Femur (tissue), 1 donor: ENCODE measurements at places on chromosomes 2 and 18.

GRCh38 chr18:55841314-55841713 is 253.3 kb upstream of the TCF4 start:
- DNase-seq = no peak

DNA sequence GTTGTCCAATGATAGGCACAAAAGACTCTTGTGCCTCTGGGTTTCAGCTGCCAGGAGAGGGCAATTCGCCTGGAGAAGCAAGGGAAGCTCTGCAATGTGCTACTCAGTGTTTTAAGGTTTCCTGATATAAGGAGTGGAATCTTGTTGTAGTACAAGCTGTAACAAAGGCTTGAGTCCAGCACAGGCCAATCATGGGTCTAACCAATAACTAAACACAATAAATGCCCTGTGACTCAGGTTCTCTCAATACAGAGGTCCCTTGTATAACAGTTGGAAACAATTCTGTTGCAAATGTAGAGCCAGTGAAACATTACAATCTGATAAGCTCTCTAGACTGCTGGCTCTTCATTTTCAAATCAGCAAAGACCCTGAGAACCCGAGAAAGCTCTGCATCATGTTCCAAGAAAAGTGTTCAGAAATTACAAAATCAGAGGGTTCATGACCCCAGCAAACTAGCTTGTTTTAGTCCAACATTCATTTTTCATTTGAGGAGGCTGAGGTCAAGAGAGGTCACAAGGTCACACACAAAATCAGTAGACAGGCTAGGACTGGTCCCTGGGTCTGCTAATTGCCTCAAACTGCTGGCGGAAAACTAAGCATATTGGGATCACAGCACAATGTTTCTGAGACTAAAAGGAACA is 59.0 kb upstream of the DNMT3A start:
- DNase-seq = no peak

GRCh38 chr2:207505728-207506127 is 24.0 kb upstream of the CREB1 start:
- DNase-seq = no peak

DNA sequence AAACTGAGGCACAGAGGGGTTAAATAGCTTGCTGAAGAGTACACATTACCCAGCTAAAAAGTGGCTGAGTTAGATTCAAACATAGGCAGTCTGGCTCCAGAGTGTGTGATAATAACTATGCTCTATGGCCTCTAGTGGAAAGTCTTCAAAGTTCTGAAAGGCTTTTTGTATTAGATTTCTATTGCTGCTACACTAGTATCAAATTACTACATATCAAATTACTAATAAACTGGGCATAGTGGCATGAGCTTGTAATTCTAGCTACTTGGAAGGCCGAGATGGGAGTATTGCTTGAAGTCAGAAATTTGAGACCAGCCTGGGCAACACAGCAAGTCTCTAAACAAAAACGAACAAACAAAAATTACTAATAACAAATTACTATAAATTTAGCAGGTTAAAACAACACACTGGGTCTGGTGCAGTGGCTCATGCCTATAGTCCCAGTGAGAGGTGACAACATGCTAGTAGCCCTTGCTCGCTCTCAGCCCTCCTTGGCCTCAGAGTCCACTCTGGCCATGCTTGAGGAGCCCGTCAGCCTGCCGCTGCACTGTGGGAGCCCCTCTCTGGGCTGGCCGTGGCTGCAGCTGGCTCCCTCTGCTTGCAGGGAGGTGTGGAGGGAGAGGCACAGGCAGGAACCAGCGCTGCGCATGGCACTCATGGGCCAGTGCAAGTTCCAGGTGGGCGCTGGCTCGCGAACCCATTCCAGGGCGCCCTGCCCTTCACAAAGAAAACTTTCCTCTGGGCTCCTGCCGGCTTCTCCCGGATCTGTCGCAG is 38.2 kb upstream of the TWSG1 start:
- DNase-seq = no peak

DNA sequence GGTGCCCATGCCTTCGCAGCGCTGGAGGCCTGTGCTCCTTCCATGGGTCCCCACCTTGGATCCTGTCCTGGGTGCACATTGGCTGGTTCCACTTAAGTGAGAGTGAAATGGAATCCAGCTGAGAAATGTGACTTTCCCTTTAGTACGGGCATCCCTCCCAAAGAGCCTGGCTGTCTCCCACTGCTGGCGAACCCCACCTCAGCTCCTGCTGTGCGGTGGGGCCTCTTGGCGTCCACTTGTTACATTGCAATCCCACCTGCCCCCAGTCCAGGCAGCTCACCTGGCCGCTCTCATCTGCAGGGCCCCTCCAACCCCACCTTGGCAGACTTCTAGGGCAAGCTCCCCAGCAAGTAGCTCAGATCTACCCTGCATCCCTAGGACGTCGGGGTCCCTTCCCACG is 35.5 kb upstream of the GNAL start:
- no peak for DNase-seq

- no peak for DNase-seq
These were observed 48.8 kb downstream of the TWIST2 start for GRCh38 chr2:238896641-238897040.

- DNase-seq = peak; percentile 94
These were observed at the start of gene NBAS for GRCh38 chr2:15560988-15561573. TSS of gene NBAS (minus strand) at chr2:15561334. CDS start at chr2:15561304, 30 bp downstream.

GRCh38 chr2:126663184-126663963 is 7.4 kb downstream of the GYPC start:
- DNase-seq = no peak

DNA sequence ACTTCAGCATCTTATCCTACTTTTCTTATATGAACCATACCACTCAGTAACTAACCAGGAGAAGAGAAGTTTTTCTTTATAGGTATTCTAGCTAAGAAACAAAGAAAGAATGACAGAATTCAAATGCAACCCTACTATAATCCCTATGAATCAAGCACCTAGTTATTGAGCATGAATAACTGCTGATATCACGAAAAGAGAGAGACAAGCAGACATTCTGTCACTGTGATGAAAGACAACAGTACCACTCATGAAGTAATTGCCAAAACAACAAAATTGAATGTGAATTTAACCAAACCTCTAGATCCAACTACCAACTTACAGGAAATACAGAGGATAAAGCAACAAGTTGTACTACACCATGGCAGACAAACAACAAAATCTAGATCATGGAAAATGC is 15.3 kb downstream of the TTC21B start:
- no peak for DNase-seq

DNA sequence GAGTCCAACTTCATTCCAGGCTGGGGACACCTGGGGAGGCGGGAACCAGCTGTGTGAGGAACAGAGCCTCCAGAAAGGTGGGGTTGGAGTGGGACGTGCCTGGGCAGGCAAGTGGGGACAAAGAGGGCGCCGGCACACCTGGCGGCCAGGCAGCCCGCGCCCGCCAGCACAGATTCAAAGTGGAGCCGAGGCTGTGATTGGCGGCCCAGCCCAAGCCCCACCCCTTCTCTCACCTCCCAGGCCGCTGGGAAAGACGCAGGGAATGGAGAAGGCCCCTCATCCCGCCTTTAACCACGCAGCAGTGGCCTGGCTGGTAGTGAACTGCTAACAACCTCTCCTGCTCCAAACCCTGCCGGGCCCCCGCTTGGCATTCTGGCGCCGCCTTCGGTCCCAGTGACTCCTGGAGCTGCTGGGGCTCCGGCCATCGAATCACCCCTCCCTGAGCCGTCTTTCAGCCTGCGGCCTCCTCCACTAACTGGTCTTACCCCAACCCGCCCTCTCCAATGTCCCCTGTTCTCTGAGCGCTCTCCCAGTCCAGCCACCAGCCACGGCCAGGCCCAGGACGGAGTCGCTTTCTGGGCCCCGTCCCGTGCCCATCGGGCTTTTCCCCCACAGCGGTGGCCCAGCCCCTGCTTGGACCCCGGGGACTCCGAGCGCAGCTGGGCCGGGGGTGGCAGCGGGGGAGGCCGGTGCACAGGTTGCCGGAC is 27.9 kb upstream of the PTMA start:
- DNase-seq = peak; percentile 50

DNA sequence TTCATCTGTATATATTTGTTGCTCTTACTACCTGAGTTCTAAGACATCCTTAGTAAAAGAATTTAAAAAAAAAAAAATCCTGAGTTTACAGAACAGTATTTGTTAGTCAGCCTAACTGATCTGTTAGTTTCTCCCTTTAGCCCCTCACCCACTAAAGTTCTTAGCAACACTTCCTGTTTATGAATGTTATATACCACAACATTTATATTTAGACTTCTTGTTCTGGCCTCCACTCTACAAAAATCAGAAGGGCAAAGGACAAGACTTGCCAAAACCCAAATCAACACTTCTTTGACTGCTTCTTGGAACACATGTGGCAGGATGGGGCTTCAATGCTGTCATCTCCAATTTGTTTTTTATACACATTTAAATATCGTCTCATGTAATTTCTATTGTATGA is 71.1 kb downstream of the MGAT5 start:
- DNase-seq = no peak

DNA sequence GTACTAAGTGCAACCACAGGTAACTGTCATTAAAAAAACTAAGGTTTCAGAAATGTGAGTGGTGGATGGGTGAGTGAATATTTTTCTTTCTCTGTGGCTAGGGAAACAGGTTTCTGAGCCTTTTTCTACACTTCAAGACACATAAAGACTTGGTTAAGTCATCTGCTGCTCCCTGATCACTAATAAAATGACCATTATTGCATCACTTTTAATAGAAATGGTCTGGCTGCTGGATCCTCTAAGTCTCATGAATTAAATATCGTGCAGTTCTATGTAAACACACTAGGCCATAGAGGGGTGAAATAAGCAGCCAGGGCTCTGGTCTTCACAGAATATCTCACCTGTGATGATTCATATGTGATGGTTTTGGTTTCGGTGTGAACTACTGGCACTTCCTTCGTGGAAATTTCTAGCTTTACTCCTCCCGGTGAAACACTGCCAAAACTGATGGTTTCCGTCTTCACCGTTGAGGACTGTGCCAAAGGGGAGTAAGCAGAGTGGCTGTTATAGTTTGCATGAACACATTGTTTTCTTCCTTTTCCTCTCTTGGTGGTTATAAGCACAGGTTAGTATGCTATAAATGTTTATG is 100.4 kb upstream of the ZBTB14 start:
- DNase-seq = no peak

DNA sequence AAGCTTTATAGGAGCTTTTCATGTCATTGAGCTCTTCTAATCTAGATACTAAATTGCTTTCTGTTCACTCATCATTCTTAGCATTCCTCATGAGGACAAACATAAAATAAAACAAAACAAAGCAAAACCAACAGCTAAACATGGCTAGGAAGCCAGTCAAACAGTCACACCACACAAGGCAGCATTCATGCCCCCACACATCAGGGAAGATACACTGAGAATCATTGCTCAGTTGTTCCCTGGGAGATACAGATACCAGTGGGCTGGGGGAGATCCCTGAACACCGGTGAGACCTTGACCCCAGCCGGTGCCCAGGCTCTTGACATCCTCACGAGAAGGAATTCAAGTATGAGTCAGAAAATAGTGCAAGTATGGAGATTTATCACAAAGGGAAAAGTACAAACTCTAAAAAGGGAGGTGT is 177.9 kb upstream of the ARL4C start:
- no peak for DNase-seq

- DNase-seq = no peak
These were observed 24.4 kb downstream of the SLC3A1 start for GRCh38 chr2:44299635-44300034.

- no peak for DNase-seq
These were observed 15.1 kb upstream of the KLHL30 start for GRCh38 chr2:238123218-238123971.
